ENCODE measurements at places on chromosomes 1 and 21. TPM values are rescaled to one million over a fixed set of nuclear protein-coding genes. Genes with fewer than 3 reads are reported as not detected.

DNA sequence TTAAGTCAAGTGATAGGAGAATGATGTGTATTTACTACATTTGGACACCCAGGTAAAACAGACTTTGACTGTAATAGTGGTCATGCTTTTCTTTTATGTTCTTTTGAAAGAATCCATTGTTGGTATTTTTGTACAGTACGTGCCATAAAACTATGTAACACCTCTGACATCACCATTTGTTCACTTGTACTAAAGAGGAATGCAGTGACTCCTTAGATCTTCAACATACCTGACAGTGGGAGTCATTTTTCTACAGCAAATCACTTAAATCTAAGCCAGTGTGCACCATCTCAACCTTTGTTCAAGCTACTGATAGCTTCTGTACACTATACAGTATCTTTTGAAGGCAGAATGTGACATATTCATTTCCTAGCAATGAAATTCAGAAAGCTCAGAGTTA, 6.3 kb upstream of the PLD5 start:
- peaks cover 24% of the 10 kb centered on the region for H3K27me3 ChIP-seq
- H3K4me3 ChIP-seq = no peak overlapping the region
- no peaks in the 10 kb centered on the region for H3K4me1 ChIP-seq
- no peaks in the 10 kb centered on the region for H3K36me3 ChIP-seq

GRCh38 chr1:187987236-187987776, 1158.6 kb downstream of the PLA2G4A start:
- H3K36me3 ChIP-seq = no peaks in the 10 kb centered on the region
- no peaks in the 10 kb centered on the region for H3K27me3 ChIP-seq
- no peak overlapping the region for H3K4me3 ChIP-seq
- H3K4me1 ChIP-seq = no peaks in the 10 kb centered on the region
- no peak overlapping the region for H3K27ac ChIP-seq

The PGLYRP3 gene
- not detected for total RNA-seq

DNA sequence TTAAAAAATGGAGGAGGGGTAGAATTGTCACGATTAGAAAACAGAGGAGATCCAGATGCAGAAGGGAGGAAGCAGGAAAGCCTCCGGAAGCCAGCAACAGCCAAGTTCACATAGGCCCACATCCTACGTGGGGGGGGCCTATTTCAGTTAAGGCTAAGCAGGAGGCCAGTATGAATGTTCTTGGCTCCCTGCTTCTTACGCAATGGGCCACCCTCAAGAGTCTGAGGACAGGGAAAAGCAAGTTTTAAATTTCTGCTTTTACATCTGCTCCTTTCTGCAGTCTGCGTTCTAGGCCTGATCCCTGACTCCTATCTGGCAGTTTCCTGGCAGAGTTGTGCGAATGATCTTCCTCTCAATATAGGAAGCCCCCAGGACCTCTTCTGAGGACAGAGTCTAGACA, 30.6 kb downstream of the RABIF start:
- H3K36me3 ChIP-seq = no peaks in the 10 kb centered on the region
- H3K27ac ChIP-seq = peak overlapping the region; percentile 52
- H3K4me3 ChIP-seq = no peak overlapping the region
- DNase-seq = peak; percentile 47

DNA sequence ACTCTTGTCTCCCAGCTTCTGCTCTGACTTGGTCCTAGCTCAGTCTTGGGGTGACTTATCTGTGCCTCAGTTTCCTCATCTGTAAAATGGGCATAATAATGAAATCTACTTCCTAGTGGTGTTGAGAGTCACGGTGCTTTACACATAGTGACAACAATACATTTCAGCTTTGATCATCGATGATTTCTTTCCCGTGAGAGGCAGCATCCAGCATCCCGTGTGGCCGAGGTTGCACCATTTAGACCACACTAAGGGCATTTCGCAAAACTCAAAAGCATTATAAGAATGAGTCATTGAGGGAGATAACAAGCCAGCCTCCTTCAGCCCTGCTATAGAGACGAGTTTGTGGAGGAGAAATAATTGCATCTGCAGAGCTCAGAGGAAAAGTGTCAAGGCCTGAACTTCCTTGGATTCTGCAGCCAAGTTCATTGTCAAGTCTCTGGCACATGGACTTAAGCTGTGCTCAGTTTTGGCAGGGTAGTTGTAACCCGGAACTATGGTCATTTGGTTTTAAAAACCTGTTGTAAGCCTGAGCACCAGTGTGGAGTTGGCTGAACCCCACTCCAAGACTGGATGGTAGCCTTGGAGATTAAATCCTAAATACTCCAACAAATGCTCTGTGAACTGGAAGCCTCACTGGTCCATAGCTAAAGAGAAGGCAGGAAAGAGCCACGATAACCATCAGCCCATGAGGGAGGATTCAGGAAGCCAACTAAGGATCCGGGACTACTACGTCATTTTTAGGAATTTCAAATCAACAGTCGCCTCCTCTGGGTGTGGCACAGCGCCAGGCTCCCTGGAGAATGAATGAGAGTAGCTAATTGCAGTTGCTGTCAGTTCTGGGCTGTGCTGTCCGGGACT, 64.2 kb downstream of the TCP10L start:
- no peaks in the 10 kb centered on the region for H3K36me3 ChIP-seq
- no peaks in the 10 kb centered on the region for H3K27me3 ChIP-seq
- H3K4me1 ChIP-seq = peaks cover 70% of the 10 kb centered on the region
- no peak overlapping the region for H3K4me3 ChIP-seq
- H3K27ac ChIP-seq = peak overlapping the region; percentile 90
